Left colon (tissue), 2 donors: ENCODE measurements at places on chromosomes 1 and 21. TPM values are rescaled to one million over a fixed set of nuclear protein-coding genes. Genes with fewer than 3 reads are reported as not detected.

The TMCO4 gene
- 31.1 TPM for total RNA-seq

The CAMK1G gene
- total RNA-seq: 0.17 TPM

The PTPRU gene
- 2.4 TPM for total RNA-seq

The HSD3B2 gene
- total RNA-seq: 3.2 TPM

The BARHL2 gene
- total RNA-seq: not detected

The TFF3 gene
- total RNA-seq: 4,796 TPM

The ASCL5 gene
- total RNA-seq: not detected

The HSD3B1 gene
- total RNA-seq: 0.70 TPM

The PPM1J gene
- 1.1 TPM for total RNA-seq

The TBCE gene
- 26.4 TPM for total RNA-seq

The CYP4X1 gene
- 2.2 TPM for total RNA-seq

The THRAP3 gene
- 79.7 TPM for total RNA-seq

The C1orf94 gene
- 0.11 TPM for total RNA-seq

The IGSF9 gene
- total RNA-seq: 31.5 TPM

The ATP1A4 gene
- total RNA-seq: not detected

The SGIP1 gene
- 2.4 TPM for total RNA-seq

DNA sequence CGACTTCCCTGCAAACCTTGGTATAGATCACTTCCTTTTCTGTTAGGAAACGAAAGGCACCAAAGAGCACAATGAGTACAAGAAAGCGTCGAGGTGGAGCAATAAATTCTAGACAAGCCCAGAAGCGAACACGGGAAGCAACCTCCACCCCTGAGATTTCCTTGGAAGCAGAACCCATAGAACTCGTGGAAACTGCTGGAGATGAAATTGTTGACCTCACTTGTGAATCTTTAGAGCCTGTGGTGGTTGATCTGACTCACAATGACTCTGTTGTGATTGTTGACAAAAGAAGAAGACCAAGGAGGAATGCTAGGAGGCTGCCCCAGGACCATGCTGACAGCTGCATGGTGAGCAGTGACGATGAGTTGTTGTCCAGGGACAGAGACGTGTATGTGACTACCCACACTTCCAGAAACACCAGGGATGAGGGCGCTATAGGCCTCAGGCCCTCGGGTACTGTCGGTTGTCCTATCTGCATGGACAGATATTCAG lies 18.5 kb downstream of the FAM89A start:
- no peak for DNase-seq

DNA sequence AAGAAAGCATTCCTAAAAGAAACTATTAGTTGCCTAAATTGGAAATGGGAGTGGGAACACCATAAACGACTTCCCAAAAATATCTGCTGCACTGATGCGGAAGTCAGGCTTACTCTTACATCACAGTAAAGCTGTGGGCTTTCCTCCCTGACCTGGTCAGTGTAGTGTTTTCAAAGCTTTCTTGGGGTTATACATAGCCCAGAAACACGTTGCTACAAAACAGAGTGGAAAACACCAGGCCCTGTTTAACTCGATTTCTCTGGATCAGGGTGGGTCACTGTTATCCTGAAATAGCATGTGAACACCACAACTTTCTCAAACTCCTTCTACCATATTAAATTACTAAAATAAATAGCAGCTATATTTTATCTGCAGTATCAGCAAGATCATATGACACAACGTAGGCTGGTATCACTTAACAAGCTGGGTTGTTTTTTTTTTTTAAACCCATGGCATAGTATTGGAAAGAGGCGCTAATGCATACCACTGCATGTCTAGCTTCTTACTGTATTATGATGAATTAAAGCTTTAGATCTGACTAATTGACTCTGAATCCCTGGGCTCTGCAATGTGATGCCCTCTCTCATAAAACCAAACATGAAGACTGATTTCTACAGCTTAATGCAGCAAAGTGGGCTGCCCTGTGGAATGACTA lies 184.6 kb downstream of the TGFB2 start:
- no peak for DNase-seq

DNA sequence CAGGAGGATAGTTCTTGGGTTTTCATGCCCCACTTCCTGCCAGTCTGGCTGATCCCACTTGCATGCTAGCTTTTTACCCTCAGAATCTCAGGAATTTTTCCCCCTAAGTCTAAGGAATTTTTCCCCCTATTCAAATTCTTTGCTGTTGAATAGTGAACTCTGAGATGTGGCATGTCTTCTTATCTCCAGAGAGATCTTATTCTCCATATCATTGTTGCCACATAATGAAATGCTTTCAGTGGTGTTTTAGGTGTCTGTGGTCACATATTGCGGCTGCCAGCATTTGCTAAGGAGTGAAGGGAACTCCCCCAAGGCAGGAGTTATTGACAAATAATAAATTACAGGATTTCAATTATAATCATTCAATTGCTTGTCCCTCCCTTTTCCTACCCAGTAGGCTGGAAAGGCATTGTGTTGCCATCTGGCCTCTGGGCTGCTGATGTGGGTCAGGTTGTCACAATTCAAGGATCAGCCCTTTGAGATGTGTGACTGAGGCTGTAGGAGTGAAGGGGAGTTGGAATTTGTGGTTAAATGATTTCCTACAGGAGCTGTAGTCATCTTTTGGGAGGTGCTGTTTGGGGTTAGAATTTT lies 3.9 kb upstream of the FLG start:
- DNase-seq: no peak

- no peak for DNase-seq
These were observed 30.0 kb downstream of the PRRC2C start for GRCh38 chr1:171515299-171515698.

GRCh38 chr1:32020339-32020738 lies 6.7 kb downstream of the KHDRBS1 start:
- DNase-seq: no peak

DNA sequence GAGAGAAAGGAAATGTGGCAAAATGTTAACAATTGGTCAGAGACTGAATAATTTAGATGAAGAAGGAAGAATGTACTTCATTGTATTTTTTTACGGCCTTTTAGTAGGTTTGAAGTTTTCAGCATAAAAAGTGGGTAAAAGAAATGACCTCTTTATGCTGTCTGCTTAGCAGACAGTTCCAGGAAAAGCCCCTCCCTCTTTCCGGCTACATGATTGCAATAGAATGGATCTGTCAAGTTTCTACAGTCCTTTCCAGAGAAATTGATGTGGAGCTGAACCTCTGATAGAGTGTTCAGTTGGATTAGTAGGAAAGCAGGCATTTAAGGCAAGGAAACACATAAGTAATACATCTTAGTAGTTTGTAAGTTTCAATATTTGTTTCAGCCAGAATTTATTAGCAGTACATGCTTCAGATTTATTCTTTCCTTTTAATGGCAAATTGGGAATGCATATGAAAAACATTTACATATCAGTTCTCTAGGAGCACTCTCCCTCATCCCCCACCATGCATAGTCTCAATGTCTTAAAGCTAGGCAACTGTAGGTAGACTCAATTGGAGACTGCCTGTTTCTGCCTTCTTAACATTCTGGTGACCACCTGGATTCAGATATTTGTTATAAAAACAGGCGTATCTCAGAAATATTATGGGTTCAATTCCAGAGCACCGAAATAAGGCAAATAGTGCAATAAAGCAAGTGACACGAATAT lies 36.4 kb downstream of the HS2ST1 start:
- no peak for DNase-seq

GRCh38 chr1:38547321-38547720 lies 312.3 kb downstream of the RRAGC start:
- DNase-seq: no peak

GRCh38 chr1:218350035-218350525 lies 4.9 kb downstream of the TGFB2 start:
- no peak for DNase-seq

DNA sequence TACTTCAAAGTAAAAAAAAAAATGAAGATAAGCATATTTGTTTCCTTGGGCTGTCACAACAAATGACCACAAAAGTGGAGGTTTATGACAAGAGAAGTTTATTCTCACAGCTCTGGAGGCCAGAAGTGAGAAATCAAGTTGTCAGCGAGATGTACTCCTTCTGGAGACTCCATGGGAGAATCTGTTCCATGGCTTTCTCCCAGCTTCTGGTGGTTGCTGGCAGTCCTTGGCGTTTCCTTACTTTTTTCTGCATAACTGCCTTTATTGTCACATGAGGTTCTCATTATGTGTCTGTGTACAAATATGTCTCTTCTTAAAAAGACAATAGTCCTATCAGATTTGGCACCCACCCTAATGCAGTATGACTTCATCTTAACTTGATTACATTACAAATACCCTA lies 398.3 kb downstream of the KCNT2 start:
- no peak for DNase-seq

DNA sequence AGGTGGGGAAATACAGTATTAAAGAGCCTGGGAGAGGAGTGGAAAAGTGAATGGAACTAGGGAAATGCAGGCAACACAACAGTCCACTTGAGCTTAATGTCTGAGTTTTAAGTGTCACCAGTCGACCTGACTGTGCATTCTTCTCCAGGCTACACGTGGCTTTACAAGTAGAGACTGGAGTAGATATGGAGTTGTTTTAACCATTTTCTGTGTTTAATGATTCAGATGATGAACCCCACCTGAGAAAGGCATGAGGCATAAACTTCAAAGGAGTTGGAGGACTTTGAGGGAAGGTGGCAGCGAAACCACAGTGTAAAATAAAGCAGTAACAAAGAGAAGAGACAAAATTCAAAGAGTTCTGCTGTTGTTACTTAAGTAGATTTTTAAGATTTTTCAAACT lies 12.6 kb downstream of the FUBP1 start:
- no peak for DNase-seq

- no peak for DNase-seq
These were observed 31.7 kb downstream of the RUNX3 start for GRCh38 chr1:24898152-24898908.

GRCh38 chr1:103084181-103084580 lies 24.1 kb downstream of the COL11A1 start:
- no peak for DNase-seq

DNA sequence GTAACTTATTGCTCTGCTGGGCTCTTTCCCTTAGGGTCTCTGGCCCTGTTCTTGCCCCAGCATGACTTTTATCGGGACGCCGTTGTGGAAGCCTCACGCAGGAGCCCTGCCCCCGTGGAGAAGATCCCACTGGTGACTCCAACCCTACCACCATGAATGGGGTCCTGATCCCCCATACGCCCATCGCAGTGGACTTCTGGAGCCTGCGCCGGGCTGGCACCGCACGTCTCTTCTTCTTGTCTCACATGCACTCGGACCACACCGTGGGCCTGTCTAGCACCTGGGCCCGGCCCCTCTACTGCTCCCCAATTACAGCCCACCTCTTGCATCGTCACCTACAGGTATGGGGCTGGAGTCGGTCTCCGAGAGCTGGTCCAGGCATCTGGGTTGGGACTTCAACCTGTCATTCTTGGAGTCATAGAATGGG lies 322 bp downstream of the DCLRE1B start:
- DNase-seq: no peak

DNA sequence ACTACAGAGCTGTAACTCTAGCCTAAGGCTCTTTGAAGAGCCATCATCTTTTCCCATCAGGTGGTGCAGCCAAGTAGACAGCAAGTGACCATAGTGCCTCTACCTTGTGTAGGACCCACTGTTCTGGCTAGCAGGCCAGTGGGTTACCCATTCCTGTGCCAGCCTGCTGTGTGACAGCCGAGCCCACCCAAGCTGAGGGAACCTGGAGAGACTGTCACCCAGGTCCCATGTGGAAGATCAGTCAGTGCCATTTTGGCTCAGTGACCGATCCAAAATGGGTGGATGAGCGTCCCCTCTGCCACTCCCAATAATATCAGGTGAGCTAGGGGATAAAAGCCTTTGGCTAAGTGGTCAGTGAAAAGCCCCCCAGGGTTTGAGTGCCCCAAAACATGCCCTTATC lies 417.9 kb downstream of the MATN1 start:
- DNase-seq: no peak

DNA sequence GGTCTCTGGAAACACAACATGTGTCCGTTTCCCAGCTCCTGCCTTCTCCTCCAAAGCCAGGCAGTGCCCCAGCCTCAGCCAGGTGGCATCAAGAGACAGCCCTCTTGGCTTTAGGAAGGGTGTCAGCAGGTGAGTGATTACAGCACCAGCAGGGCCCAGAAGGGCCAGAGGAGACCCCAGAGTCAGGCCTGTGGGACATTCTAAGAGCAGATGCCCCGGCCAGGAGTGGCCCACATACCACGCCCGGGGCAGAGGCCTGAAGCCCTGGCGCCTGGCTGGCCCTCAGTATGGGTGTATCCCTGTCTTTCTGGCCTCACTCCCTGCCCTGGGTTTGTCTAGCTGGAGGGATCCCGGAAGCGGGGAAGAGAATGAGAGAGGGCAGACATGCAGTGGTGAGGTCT lies 109.2 kb downstream of the CASZ1 start:
- peak; percentile 71 for DNase-seq

- DNase-seq: peak; percentile 76
These were observed 155.4 kb downstream of the CLEC20A start for GRCh38 chr1:178341261-178341956.

DNA sequence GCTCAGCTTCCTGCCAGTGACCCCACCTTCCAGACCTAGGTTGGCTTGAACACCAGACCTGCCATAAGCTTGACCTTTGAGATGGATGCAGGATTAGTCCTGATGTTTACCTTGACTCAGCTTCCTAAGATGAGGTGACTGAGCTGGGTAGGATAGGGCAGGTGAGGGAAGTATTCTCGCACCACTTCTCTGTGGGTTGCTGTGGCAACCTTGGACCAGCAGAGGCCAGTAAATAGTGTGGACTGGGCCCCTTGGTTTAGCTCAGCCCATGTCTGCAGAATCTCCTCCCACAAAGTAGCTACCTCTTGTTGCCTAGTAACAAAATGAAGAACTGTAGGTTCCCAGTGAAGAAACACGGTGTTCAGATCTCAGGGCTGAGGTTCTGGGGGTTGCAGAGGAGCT lies 8.4 kb downstream of the RPS6KA1 start:
- peak; percentile 53 for DNase-seq

- DNase-seq: no peak
These were observed 86.5 kb downstream of the PSMG1 start for GRCh38 chr21:39096754-39097153.

DNA sequence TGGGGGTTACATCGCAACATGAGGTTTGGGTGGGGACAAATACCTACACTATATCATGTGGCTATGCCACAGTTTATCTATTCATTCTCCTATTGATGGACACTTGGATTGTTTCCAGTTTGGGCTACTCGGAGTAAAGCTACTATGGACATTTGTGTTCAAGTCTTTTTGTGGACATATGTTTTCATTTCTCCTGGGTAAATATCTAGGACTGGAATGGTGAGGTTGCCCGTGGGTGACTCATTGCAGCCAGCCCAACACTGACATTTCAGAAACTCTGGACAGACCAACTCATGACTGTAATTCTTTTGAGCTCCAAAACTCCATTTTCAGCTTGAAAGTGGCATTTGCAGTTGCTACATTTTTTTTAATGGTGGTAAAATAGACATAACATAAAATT lies 82.7 kb downstream of the KAZN start:
- no peak for DNase-seq
